ENCODE measurements at places on chromosomes 4 and X.

GRCh38 chr4:111718763-111719559, 426.3 kb upstream of the FAM241A start:
- no peak for DNase-seq

DNA sequence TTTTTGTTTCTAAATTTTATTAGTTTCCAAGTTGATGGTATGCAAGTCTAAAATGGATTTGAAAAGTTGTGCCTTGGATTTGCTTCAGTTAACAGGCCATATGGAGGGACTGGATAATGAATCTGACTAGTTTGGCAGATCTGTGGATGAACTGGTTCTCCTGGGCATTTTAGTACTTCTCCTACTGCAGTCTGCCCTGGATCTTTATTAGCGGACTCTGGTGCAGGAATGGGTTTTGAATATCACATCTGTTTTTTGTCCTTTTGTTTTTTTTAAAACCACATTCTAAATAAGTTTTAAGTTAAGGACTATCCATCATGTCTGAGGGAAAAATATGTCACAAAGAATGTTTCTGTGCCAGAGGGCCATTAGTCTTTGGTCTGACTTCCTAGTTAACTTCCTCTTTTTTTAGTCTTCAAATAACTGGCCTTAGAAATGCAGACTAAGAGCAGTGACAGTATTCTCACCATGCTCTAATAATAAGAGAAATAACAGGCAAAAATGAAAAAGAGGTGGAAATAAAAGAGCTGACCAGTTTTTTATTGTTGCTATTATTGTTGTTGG, 13.9 kb upstream of the DCK start:
- no peak for DNase-seq

DNA sequence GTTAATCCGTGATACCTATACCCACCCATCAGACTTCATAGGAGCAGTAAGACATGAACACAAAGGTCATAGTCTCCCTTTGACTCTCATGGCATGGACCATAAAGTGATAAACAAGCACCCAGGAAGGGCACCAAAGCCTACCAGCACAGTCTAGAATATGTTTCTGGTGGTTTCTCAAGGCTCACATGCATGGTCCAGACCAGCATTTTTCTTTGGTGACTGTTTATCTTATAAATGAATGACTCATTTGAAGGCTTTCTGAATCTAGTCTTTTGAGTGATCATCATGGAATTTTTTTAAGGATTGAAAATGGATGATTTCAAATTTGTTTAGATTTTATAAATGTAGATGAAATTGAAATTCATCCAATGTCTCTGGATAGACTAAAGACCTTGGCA, 32.0 kb upstream of the AMELX start:
- DNase-seq = no peak

DNA sequence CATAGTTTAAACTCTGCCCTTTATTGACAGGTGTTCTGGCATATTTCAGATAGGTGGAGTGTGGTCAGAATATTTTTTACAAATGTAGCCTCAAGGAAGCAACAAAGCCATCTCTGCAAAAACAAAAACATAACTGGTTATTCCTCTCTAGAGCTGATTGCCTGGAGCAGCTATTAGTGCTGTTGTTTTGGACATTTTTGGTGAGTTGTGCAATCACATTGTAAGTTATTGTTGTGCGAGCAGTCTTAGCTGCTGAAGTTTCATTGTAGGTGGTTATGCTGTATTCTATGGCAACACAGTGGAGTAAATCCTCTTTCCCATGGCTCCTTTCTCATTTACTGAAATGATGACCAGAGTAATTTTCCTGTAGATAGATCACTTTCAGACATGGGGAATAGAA, 1413.0 kb downstream of the PCDH7 start:
- DNase-seq = no peak

DNA sequence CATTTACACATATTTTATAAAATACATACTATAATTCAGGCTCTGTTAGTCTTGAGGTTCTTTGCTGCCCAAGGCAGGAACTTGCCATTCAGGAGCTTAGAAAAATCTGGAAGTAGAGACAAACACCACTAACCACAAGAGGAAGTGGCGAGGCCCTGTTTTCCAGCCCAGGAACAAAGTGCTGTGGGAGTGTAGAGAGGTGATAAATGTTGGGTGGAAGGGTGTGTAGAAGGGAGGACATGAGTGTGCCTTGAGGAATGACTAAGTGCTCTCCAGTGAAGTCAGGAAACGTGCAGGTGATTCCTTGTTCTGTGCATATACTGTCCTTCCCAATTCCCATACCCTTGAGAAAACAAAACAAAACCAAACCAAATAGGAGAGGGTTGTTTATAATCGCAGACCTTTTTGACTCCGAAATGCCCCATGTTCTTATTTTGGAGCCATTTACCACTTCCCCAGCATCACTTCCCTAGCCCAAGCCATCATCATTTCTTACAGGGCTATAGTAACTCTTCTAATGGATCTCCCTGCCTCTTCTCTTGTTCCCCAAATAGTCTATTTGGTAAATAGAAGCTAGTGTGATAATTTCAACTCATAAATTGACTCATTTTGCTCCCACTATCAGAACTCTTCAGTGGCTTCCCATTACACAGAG, 83.2 kb downstream of the GPAT3 start:
- DNase-seq = no peak

DNA sequence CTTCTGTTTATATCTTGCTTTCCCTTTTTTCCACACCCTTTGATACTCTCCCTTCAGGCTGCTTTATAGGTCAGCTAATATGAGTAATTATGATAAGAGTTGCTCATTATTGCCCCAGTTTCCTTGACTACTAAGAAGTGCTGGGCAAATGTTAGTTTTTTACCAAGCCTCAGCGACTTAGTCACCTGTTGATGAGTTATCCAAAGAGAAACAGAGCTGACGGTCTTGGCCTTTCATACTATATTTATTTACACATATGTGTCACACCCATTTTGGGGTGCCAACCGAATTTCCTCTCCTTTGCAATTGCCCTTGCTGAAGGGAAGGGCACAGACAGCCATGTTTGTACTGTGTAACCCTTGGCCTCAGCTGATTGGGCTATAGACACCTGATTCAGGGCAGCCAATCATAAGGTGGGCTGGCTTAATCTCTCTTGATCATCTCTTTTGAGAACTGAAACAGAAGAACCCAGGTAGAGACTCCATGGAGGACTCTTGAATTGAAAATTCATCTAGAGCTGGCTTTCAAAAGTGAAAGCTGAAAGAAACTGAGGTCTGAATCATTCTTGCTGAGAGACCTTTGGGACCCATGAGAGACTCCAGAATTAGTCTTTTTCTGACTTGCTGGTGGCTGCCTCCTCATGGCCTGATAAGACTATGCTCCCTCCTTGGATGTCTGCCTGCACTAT, 111.7 kb upstream of the RPS6KA3 start:
- DNase-seq = no peak

DNA sequence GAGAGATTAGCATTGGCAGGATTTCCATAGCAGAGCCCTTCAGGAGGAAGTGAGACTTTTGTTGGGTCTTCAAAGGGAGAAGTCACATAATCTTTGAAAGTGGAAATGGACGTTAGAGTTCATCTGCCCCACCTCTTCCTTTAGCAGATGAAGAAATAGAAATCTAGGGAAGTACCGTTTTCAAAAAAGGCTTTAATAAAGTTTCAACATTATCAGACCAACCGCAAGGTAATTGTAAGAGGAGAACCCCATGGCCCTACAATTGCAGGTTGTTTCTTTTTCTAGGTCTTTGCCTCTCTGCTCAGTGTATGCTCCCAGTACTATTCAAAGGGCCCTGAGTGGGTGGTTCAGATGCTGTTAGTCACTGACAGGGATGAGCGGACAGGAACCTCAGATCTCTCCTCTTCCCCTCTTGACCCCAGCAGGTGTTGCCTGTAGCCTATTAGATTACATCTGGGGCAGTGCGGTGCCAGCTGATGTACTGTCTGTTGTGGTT, 48.6 kb upstream of the AP1S2 start:
- DNase-seq = no peak

DNA sequence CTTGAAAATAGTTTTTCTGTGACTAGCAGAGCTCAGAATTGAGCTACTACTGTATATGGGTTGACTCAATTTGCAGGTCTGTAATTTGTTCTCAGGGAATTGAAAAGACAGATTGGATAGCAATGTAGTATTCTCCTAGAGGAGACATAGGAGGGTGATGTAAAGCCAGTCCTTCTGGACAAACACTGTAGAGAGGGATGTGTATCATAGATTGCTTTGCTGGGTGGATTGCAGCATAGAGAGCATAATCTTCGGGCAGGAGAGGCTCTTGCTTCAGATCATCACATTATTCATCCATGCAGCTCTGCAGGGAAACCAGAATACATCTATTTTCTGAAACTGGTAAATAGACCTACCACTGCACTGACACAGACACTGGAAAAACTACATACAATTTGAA, 1110.5 kb downstream of the RAPGEF2 start:
- no peak for DNase-seq

- peak; percentile 5 for DNase-seq
Observed at GRCh38 chr4:56870946-56871345, 36.8 kb upstream of the REST start.

DNA sequence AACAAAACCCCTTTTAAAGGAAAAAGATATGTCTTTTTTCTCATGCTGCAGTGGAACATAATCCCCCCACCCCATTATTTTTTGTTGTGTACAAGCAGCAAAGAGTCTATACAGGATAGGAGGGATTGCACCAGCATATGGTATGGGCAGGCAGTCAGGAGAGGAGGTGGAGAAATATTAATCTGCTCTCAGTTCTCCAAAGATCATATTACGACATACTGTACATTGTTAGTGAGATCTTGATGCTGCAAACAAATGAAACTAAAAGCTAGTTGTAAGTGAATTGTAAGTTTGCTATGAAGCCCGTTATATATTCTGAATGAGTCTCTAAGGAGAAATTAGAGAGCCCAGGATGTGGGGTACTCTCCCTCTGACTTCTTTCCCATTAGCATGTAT, 75.3 kb downstream of the RAPGEF2 start:
- no peak for DNase-seq

DNA sequence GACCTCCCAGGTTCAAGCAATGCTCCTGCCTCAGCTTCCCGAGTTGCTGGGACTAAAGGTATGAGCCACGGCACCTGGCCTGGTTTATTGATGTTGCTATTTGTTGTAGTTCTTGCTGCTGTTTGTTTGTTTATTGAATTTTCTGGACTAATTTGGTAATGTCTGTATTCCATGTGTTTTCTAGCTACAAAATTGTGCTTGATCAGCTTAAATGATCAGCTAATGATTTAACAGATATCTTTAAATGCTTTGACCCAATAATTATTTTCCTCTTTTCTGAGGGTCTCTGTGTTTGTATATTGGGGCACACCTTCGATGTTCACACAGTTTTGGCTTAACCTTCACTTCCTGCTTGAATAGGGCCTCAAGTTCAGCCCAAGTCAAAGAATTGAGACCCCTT, 488.1 kb upstream of the HTR2C start:
- DNase-seq = no peak

DNA sequence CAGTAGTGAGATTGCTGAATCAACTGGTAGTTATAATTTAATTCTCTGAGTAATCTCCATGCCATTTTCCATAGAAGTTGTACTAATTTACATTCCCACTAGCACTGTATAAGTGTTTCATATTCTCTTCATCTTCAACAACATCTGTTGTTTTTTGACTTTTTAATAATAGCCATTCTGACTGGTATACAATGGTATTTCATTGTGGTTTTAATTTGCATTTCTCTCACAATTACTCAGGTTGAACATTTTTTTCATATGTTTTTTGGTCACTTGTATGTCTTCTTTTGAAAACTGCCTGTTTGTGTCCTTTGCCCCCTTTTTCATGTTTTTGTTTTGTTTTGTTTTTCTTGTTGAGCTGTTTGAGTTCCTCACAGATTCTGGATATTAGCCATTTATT, 880.2 kb downstream of the RAPGEF2 start:
- DNase-seq = no peak

- no peak for DNase-seq
Observed at GRCh38 chrX:16601885-16602284, 48.1 kb upstream of the S100G start.

- no peak for DNase-seq
Observed at GRCh38 chr4:184617600-184618196, 31.5 kb downstream of the CASP3 start.

DNA sequence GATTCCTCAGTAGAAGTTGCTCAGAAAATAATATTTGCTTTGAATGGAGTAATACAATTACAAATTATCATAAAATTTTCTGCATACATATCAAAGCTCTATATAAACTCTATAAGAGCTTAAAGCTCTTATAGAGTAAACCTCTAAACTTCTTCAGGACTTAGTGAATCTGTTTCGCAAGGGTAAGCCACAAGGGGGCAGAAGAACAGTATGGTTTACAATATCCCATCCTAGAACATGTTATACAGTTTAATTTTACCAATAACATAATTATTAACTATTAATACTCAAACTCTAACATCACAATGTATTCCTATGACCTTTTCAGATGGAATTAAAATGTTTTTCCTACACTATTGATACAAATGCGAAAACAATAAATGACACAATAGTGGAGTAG, 33.8 kb upstream of the SPANXN1 start:
- DNase-seq = peak; percentile 0

DNA sequence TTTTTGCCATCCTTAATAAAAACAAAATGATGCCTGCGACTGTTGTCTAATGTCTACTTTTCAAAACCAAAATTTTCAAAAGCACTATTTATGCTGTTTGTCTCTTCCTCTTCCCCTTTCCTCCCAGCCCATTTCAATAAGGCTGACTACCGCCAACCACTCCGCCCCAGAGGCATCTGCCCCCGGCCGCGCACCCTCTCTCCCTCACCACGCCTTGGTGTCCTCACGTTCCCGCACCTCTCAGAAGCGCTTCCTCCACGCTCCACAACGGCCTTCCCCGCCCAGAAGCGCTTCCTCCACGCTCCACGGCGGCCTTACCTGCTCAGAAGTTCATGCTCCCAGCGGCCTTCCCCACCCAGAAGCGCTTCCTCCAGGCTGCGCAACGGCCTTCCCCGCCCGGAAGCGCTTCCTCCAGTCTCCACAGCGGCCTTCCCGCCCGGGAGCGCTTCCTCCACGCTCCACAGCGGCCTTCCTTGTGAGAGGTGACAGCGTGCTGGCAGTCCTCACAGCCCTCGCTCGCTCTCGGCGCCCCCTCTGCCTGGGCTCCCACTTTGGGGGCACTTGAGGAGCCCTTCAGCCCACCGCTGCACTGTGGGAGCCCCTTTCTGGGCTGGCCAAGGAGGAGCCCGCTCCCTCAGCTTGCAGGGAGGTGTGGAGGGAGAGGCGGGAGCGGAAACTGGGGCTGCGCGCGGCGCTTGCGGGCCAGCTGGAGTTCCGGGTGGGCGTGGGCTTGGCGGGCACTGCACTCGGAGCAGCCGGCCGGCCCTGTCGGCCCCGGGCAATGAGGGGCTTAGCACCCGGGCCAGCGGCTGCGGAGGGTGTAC, 490.4 kb upstream of the ZFP42 start:
- DNase-seq = no peak

DNA sequence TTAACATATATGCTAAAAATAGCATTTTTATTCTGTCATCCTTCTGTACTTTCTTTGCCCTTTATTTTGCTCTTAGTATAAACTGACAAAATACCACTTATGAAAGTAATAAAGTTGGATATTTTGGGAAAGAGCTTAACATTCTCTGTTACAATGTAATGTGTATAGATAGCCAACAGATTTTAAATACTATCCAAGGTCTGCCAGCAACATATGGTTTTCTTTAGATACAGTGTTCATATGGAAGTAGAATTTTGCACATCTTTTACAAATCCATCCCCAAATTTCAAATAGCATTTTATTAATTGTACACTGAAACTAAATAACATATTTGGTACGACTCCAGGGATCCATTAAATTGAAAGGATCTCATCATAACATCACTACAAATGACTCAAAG, 268.6 kb upstream of the PCDH18 start:
- DNase-seq = no peak

- DNase-seq = no peak
Observed at GRCh38 chr4:88528861-88529260, 5.3 kb upstream of the PYURF start.

- DNase-seq = no peak
Observed at GRCh38 chrX:121876305-121876704, 828.9 kb downstream of the GLUD2 start.
